ENCODE measurements at places on chromosomes 16 and 17.

GRCh38 chr17:50051082-50051576 lies 4.8 kb upstream of the ITGA3 start:
- peak; percentile 42 for DNase-seq

DNA sequence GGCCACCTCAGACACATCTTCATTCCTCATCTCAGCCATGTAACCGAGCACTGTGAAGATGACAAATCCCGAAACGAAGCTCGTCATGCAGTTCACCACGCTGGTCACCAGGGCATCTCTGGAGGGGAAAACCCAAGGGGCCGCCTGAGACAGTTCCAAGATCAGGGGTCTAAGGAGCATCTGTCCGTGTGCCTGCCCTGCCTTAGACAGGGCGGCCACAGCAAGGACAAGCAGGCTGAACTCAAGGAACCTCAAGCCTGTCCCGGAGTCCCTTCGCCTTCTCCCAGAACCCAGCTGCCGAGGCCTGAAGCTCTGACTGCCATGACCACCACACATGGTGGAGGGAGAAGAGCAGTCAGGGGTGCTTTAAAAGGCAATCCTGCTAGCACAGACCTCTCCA lies 22.7 kb downstream of the SLC6A4 start:
- DNase-seq: no peak

DNA sequence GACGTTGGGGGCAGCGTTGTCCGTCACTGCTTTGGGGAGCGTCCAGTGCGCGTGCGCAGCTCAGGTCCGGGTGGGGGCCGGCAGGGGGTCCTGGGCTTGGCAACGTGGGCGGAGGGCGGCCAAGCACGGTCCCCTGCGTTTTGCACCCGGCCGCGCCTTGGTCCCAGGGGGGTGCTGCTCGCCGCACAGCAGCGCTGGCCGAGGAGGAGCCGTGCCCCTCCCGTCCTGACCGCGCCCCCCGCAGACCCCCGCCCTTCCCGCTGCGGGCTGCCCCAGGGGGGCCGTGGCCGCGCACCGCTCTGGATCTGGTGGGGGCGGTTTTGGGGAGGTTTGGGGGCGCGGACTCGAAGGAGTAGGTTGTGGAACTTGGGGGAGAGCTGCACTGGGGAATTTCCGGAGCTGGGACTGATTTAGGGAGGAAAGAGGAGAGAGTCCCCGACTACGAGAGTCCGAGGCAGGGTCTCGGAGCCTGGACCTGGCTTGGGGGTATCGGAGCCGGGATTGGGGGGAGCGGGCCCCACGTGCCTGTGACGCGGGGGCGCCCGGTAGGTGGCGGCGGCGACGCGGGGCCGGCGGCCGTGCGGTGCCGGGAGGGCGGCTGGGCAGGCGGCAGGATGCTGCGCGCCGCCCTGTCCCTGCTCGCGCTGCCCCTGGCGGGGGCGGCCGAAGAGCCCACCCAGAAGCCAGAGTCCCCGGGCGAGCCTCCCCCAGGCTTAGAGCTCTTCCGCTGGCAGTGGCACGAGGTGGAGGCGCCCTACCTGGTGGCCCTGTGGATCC lies at the start of gene SLC9A5:
SLC9A5 (plus strand) TSS at position 579 of the 777 bp plus-strand sequence; CDS start at position 615, 36 bp downstream.
- DNase-seq: no peak

GRCh38 chr16:27817038-27817437 lies 246.5 kb downstream of the GSG1L start:
- no peak for DNase-seq

DNA sequence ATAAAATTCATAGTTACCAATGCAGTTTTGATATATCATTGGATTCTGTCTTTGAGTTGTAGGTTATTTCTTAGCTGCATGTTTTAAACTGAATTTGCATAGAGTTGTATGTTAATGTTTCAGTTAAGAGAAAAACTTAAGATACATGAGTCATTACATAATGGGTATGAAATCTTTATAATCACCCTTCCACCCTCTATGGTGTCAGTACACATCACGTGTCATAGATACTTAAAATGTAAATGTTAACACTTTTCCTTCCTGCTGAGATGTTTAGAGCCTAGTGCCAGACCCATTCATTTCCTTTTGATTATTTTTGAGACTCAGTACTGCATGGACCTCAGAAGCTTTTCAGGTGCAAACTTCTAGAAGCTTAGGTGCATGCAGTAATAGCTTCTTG lies 20.5 kb downstream of the ZNF207 start:
- DNase-seq: no peak

GRCh38 chr16:9859701-9860327 lies 322.4 kb downstream of the GRIN2A start:
- no peak for DNase-seq

DNA sequence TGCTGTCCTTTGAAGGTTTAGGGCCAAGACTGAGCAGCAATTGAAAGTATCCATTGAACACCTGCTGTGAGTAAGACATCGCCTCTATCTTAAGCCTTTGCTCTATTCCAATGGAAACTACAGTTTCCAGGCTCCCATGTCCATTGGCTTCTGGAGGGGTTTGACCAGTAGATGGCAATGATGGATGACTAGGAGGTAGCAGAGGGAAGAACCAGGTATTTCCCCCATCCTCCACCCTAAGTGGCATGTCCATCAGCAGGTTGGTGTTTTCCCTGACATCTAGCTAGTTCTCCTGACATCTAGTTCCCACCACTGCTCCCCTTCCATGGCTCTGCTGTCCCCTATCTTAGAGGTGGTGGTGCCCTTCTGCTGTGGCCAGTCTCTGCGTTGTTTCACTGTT lies 58.7 kb downstream of the CENPV start:
- DNase-seq: no peak

GRCh38 chr17:67433248-67433924 lies 56.3 kb downstream of the PITPNC1 start:
- no peak for DNase-seq

DNA sequence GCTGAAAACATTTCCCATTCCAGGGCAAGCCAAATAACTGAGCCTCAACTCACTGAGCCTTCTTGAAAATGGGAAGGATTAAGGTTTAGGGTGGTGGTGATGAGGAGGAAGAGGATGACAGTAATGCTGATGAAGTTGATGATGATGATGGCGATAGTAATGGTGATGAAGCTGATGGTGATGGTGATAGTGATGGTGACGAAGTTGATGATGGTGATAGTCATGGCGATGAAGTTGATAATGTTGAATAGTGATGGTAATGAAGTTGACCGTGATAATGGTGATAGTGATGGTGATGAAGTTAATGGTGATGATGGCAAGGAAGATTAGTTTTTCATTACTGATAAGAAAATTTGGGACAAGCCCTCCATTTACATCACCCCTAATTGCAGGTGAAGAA lies 285.8 kb upstream of the DYNLRB2 start:
- no peak for DNase-seq

DNA sequence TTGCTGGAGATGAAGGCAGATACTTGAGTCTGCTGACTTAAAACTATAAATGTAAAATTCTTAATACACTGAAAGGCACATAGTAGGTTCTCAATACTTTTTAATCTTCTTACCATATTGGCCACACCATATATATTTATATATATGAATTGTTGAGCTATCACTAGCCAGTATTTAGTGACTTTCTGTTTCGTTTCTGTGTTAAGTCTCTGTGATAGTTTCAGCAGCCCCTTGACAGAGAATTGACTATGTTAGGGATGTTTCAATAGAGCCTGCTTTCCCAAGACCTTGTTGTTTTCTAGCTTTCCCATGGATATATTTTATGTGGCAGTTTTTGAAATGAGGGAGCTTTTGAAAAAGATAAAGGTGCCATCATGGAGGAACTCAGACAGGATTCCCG lies 206.5 kb upstream of the GOT2 start:
- no peak for DNase-seq

DNA sequence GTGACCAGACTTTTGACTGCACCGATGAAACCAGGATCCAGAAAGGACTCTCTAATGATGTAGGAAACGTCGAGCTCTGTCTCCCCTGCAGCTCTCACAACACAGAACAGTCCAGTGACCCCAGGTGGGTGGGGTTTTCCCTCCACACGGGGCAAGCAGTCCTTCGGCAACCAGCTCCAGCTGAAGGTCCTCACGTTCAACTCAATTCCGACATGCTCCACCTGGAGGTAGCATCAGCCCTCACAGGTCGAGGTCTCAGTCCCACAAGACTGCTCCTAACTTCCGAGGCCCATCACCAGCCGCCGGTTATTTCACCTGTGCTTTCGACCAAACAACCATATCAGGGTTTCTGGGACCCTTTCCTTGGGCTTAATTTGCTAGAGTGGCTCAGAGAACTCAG lies 28.2 kb downstream of the ITGAE start:
- DNase-seq: no peak

- no peak for DNase-seq
These were observed 31.6 kb upstream of the CDH15 start for GRCh38 chr16:89139907-89140361.

DNA sequence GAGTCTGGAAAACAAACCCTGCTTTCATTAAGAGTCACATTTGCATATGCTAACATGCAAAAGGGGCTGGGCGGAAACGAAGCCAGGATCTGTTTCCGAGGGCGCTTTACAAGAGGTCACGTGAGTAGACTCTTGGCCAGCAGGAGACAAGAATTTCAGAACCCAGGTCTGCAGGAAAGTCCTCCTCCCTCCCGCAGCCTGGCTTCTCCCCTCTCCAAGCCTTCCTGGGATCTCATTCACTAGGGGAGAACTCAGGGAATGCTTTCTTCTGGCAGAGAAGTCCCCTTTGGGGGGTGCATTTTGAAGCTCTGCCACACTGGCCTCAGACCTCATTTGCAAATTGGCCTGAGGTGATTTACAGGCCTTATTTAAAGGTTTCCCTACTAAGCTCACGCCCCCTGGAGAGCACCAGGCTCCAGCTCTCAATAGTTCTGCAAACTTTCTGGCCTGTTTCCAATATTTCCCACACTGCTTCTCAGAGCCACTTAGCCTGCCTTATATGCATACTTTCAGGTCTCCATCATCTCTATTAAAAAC lies 57.2 kb upstream of the CACNG5 start:
- DNase-seq: no peak

- DNase-seq: no peak
These were observed 8.0 kb upstream of the TSPOAP1 start for GRCh38 chr17:58336456-58337209.

DNA sequence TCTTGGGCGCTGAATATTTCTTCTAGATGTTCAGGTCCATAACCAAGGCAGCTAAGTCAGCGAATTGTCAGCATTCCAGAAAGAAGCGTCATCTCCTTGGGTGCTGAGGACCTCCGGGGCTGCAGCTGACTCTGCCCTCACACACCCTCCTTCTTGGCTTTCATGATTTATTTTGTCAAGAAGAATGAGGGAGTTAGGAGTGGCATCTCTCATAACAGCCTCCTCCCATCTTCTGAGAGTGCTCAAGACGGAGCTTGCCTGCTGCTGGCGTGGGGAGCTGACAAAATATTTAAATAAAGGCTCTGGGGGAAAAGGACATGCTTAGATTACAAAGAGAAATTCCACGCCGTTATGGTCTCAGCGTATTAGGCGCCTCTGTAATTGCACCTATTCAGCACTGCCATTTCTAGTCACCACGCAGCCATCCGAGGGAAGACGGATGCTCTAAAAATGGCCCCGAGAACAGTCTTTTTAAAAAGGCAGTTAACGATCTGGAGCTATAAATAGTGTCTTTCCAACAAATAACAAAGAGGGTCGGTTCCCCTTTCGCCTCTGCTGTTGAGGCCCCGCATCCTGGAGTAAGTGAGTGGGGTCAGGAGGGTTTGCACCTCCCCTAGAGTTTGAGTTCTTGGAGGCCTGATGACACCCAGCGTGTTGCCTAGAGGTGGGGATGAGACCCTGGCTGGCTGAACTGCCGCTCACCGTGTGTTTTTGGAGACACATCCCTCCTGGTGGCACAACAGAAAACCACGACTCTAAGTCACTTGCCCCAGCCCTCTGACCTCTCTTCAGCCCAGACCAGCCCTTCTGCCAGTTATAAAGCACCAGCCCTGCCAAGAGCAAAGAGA lies 187.0 kb downstream of the CCDC182 start:
- no peak for DNase-seq

DNA sequence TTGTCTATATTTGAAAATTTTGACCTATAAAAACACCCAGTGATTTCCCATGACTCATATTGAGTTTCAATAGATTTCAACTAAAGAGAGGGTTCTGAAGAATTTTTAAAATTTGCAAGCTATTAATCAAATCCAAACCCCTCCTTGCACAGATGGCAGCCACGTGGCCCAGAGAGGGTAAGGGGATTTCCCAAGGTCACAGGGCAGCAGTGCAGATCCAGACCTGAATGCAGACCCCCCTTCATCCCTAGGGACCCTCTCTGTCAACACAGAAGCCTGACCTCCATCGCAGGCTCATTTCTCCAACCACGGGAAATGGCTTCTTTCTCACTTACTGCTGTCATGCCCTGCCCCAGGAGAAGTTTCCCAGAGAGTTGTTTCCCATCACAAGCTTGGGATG lies 24.7 kb upstream of the CES5A start:
- no peak for DNase-seq

DNA sequence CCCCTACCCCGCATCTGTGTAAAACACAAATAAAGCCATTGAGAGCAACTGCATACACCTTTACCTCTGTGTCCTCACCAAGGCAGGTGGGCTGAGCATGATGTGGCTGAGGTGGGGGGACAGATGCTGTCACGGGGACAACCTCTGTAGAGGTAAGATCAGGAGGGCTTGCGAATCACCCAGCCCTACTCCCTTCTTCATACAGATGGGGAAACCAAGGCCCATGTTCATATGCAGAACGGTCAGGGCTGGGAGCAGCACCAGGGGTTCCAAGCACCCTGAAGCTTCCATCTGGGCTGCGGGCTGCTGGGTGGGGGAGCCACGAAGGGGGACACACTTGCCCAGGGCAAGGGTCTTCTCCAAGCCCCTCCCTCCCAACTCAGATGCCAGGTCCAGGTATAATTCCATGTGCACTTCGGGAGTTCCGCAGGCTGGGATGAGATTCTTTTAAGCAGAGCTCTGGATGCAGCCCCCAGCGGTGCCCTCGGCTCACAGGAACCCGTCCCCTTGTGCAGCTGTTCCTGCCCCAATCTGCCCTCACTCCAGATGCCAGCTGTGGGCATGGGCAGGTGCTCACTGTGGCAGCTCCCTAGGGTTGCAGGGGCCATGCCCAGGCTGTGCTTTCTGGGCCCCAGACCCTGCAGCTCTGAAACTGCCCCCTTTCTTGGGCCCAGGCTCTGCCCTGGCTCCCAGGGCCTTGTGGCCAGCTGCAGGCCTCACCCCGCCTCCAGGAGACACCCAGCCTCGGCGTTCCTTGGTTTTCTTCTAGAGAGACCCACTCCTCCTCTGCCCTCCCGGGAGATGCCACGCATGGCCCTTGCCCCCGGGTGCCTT lies 9.6 kb downstream of the CTRB1 start:
- no peak for DNase-seq

- no peak for DNase-seq
These were observed 26.5 kb downstream of the ST3GAL2 start for GRCh38 chr16:70412385-70412784.

- DNase-seq: no peak
These were observed 123.4 kb downstream of the PRKCB start for GRCh38 chr16:23959072-23959751.

GRCh38 chr16:27225536-27226360 lies 22.4 kb downstream of the KDM8 start:
- no peak for DNase-seq

DNA sequence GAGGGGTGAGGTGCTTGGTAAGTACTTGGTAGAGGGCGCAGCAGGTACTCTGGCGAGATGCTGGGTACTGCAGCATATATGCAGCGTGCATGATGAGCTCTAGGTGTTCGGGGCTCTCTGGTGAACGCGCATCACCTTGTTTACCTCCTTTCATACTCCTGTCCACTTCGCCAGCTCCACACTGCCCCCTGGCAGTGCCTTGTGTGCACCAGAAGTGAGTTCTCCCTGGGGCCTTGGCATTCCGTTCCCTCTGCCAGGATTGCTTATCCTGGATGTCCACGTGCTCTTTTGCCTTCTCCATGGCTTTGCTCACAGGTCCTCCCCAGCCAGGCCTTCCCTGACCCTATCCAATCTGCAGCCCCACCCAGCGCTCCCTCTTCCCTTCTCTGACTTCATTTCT lies 154.2 kb downstream of the MRM1 start:
- peak; percentile 13 for DNase-seq

All from DMS153 (cell line).